ENCODE measurements at places on chromosomes 3 and 15.

- no peak for DNase-seq
These were observed 32.3 kb upstream of the TRPC1 start for GRCh38 chr3:142691527-142691926.

DNA sequence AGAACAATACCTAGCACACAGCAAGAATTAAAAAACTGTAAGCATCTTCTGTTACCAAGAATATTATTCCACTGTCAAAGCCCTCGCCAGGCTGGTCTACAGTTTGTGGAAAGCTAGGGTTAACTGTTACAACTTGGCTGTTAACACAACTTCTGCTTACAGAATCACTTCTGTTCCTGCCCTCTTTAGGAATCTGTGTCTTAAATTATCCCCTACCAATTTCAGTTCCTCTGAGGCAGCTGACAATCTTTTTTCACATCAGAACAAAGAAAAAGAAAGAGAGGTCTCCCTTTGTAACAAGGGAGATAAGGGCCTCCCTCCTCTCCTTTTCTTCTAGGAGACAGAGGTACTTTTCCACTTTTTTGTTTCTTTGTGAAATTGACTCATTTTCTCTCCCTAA is 188.9 kb downstream of the FMN1 start:
- DNase-seq: no peak

GRCh38 chr3:179880868-179881267 is 155.9 kb downstream of the PEX5L start:
- DNase-seq: no peak

GRCh38 chr15:57698243-57698642 is 8.3 kb upstream of the POLR2M start:
- DNase-seq: no peak

DNA sequence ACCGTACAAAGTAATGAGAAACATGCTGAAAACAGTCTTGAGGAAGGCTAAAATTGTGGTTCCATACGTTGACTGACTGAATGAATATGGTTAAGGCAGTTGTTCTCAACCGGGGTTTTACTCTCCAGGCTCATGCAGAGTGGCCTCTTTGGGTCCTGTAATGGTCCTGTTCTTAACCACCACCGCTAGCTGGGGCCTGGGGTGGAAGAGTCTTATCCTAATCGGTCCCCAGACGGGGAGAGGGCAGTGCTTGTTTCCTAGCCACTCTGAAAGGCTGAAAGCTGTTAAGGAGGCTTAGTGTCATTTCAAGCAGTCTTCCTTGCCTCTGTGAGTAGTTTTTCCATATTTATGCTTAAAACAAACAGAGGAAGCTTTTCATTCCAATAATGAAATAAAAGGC is 32.0 kb downstream of the SELENOT start:
- DNase-seq: no peak

DNA sequence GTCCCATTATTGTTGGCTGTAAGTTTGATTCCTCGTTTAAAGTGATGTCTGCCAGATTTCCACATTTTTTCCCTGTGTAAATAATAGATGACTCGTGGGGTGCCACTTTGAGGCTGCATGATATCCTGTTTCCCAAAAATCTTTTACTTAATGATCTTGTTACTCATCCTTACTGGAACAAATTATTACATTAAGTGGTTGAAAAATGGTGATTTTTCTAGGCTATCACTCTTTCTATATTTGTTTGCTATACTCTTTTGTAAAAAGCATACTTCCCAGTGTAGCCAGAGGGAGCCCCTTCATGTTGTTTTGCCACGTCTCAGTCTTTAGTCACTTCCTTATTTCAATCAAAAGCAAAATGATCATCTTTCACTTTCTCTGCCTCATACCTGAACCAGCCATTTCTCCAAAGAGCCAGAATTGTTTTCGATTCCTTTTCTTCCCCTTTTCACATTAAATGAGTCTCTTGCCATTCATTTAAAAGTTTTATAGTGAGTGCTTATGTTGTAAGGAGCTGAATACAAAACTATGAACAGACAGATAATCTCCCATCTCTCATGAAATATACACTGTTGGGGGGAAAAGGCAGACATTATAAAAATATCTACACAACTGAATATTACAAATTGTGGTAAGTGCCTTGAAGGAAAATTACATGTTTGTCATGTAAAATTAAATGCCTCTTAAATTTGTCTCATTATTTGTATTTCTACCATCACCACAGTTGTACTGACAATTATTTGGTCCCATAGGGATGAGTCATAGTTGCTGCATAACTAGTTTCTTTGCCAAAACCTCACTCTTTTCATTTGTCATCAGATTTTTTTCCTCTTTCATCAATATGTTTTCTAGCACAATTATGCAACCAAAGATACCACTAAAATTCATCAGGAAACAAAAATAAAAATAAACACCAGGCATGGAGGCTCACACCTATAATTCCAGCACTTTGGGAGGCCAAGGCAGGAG is 41.5 kb downstream of the ADGRG7 start:
- no peak for DNase-seq

- no peak for DNase-seq
These were observed 52.6 kb downstream of the NSUN3 start for GRCh38 chr3:94115482-94115881.

GRCh38 chr15:25795712-25796111 is 67.4 kb downstream of the ATP10A start:
- no peak for DNase-seq

- DNase-seq: no peak
These were observed 74.5 kb upstream of the BLM start for GRCh38 chr15:90642464-90643300.

DNA sequence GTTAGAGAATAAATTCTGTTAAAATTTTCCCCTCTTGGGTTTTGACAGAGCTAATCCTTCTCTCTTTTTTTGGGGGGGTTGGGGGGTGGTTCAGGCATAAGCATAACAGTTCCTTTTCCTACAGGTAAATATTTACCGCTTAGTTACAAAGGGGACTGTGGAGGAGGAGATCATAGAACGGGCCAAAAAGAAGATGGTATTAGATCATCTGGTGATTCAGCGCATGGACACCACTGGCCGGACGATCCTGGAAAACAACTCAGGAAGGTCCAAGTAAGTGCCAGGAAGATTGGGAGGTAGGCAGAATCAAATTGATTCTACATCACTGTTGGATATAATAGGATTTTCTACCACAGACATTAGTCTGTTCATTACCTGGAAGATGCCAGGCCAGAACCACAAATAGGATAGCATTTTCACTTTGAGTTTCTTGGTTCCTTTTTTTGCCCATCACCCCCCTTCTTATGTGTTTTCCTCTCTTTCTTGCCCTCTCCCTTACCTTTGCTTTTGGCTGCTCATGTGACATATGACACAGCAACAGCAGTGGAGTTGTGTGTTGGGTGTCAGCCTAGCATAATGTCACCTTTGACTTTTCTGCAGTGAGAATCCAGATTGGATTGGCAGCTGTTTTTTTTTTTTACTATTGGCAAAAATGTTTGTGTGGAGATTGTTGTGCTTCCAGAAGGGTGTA is 79.0 kb downstream of the CHD2 start:
- no peak for DNase-seq

DNA sequence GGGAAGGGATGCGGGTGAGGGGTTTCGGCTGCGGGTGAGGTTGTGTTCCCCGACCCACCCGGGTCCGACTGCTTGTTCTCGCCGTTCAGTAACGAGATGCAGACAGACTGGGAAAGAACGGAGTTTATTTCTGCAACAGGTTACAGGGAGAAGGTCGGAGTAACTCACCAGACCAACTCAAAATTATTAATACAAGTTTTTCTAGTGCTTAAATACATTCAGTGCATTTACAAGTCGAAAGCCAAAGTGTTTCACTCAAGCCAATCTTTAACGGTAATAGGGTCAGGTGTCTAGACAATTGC is 492 bp upstream of the HIGD1A start:
- DNase-seq: no peak

GRCh38 chr15:59157840-59158700 is 48.6 kb upstream of the LDHAL6B start:
- DNase-seq: no peak

GRCh38 chr15:25171111-25171811 is 216.5 kb downstream of the SNRPN start:
- no peak for DNase-seq
